ENCODE measurements at places on chromosomes 5 and 9. TPM values are rescaled to one million over a fixed set of nuclear protein-coding genes. Genes with fewer than 3 reads are reported as not detected.

GRCh38 chr5:154518438-154518867, 40.4 kb upstream of the HAND1 start:
- no peak for DNase-seq

DNA sequence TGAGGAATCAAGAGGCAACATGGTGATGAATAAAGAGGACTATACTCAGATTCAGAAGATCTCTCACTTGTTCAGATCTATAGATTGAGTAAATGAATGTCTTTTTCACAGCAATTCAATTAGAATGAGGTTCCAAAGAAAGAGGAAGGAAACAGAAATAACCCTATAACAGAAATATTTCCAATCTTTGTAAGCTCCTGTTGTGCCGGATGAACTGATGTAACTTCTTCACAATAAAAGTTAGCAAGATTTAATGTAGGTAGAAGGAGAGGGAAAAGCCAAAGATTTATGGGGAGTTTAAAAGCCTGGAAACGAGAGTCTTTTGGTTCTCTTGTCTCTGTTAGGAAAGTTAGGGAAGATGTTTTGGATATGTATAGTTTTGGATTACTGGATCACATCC, 92.1 kb downstream of the PBX3 start:
- no peak for DNase-seq

- no peak for DNase-seq
Measured at GRCh38 chr9:114117996-114118830, 19.1 kb upstream of the KIF12 start.

DNA sequence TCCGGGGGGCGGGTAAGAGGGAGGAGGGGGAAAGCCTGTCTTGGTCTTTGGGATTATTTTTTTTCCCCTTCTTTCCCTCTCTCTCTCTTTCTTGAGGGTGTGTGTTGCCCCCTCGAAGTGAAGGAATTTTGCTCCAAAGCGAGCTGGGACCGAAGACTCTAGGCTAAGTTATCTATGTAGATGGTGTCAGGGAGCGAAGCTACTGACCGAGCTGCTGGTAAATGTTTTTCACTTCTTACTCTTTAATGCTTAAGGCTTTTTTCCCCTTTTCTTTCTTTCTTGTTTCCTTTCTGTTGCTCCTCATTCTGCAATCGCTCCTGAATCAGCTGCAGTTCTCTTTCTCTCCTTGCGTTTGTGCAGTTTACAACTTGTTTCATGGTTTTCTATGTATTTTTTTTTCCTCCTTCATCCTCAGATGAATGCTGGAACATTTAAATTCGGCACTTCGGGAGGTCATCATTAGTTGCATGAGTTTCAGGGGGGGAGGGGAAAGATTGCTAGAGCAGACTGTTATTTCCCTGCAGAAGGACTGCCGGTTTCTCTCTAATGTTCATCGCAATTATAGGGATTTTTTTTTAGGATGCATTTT, 1312.0 kb upstream of the WWC1 start:
- no peak for DNase-seq

GRCh38 chr5:444226-444625, 1.2 kb downstream of the EXOC3 start:
- no peak for DNase-seq

SLC34A3 gene
- 0.37 TPM for polyA plus RNA-seq

CRB2 gene
- polyA plus RNA-seq: 22.8 TPM

SPINK13 gene
- 0.23 TPM for polyA plus RNA-seq

Data from left renal pelvis (tissue), 4 donors.